Left ventricle myocardium inferior (tissue), 1 donor: ENCODE measurements at places on chromosomes 4 and X.

- DNase-seq: no peak
These were observed 140.8 kb upstream of the TRPC5 start for GRCh38 chrX:112223391-112223790.

DNA sequence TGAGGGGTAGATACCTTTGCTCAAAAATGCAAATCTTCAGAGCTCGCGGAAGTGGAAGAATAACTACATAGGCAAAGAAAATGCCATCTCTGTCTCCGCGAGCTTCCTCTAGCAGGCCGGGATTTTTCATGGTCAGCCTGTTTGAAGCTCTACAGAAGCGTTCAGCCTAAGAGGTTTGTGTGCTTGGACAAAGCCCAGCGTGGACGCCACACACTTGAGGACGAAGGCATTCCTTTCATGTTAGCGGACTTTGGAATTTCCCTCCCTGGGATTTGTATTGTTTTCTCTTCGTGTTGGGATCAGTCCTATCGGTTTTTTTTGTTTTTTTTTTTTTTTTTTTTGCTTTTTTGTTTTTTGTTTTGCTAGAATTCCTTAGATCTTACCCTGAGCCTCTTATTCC is 53.7 kb downstream of the SMIM31 start:
- no peak for DNase-seq

GRCh38 chr4:52051213-52051614 is at the start of gene SPATA18:
TSS of gene SPATA18 (plus strand) at chr4:52051304. CDS start at chr4:52051705, 401 bp downstream.
- DNase-seq: peak; percentile 31

DNA sequence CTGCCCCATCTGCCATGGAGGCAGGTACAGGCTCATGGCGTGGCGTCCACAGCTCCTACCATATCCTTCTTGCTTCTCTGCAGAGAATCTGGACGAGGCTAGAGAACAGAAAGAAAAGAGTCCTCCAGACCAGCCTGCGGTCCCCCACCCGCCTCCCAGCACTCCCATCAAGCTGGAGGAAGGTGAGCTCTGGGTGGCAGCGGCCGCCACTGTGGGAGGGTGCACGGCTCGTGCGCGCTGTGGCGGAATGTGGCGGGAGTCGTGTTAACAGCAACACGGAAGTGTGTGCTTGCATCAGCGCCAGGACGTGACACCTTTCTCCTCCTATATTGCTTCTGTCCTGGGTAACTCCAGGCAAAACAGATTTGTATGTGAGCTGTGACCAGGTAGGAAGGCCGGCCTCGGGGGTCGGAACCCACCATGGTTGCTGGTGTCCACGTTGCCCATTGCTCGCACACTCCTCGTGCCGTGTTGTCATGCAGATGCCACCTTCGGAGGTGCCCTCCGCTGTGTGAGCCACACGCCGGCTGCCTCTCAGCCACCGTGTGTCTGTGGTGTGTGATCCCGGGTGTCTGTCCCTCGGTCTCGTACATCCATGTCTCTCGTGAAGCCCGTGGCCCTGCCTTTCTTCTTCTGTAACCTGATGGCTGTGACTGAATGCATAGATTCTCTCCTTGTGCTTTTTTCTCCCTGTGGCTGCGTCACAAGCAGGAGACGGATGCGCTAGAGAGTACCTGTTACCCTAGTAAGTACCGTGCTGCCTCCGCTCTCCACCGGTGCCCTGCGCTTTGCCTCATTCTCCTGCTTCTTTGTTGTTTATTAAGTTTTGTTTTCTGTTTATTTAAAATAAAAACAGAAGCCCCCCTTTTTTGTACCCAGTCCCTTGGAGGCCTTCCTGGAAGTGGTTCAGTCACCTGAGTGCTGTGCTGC is 37.0 kb downstream of the NOP14 start:
- no peak for DNase-seq
